ENCODE measurements at places on chromosomes 5 and 9.

DNA sequence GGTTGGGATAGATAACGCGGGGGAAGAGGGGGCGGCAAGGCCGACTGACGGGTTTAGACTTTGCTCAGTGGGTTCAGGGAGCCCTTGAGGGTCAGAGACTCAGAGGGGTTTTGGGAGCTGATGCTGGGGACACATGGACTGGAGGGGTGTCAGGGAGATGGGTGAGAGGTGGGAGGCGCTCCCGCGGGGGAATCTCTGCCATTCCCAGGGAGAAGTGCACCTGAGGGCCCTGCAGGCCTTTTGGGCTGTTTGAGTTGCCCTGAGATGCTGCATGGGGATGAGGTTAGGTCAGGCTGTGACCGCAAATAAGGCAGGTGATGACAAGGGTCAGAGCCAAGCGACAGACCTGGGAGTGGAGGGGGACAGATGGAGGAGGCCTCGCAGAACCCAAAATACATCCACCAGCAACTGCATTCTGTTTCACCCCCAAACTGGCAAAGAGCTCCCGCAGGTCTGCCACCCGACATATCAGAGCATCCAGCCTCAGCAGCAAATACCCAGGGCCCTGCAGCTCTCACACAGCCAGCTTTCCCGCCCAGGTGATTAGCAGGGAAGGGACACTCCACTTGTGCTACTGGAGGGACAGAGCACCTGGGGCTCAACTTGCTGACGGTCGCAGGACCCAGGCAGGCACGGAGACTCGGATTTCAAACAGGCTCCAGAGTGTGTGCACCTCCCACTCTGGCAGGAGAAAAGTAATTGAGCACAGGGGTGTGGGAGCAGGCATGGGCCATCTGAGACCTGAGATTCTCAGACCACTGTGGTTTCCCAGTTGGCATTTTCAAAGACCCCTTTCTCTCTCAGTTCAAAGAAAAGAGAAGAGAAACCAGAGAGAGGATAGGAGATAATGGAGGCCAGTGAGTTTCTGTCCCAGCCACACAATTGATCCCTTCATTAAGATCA, 26.4 kb downstream of the TMOD1 start:
- DNase-seq = no peak

GRCh38 chr5:163893281-163893680, 387.9 kb downstream of the MAT2B start:
- DNase-seq = no peak

- DNase-seq = peak; percentile 98
Measured at GRCh38 chr5:172802567-172803176, 31.4 kb upstream of the ERGIC1 start.

DNA sequence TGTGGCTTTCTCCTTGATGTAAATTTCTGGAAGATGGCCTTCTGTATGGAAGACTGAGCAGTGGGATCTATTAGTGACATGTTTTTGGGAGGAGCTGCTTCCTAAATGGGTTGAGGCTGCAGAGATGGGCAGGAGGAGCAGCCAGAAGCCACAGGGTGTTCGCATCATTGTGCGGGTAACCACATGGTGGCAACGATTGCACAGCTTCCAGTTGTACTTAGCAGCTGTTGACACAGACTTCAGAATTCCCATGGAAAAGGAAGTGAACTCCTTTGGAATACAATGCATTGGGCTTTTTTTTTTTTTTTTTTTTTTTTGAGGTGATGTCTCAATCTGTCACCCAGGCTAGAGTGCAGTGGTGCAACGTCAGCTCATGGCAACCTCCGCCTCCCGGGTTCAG, 297.3 kb downstream of the NR3C1 start:
- peak; percentile 29 for DNase-seq

DNA sequence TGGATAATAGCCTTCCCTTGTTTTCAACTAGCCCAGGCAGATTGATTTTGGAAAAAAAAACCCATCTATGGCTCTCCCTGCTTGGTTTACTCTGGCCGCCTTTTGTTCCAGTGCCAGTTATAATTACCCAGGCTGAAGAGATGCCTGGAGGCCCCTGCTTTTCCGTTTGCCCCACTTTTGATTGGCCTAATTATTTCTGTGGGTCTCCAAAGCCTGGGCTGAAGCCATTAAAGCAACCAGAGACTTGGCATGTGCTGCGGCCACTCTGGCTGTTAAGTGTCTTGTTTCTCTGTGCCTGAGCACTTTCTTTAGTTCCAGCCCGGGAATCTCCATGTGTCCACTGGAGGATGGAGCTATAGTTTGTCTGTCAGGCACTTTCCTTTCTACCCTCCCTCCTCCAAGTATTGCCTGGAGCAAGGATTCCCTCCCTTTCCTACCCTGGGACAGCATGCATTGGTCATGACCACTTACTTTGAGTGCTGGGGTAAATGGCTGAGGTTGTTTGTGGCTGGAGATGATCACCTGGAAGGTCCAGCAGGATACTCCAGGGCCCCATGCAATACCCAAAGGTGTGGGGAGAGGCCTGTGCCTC, 105.1 kb upstream of the CTSL start:
- DNase-seq = no peak

- peak; percentile 84 for DNase-seq
Measured at GRCh38 chr5:174532455-174533453, 191.6 kb upstream of the MSX2 start.

- DNase-seq = no peak
Measured at GRCh38 chr9:19788152-19788551, 685 bp downstream of the SLC24A2 start.

GRCh38 chr9:109253637-109254284, 67.1 kb downstream of the EPB41L4B start:
- no peak for DNase-seq

DNA sequence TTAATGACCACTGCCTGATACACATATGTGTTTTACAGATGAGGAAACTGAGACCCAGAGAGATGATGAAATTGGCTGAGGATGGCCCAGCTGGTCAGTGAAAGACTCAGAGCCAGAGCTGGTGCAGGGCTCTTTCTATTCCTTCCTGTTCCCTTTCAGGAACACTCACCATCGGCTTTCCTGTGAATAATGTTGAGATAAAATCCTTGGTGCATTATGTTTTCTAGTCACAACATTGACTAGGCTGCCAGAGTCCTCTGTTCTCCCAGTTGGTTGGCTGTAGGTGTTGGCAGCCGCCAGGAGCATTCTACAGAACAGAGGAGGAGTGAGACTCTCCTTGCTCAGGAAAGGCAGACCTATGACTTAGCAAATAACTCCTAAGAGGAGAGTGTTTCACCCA, 14.8 kb downstream of the TGFBI start:
- DNase-seq = no peak

GRCh38 chr5:175418251-175418650, 25.7 kb downstream of the DRD1 start:
- DNase-seq = no peak

DNA sequence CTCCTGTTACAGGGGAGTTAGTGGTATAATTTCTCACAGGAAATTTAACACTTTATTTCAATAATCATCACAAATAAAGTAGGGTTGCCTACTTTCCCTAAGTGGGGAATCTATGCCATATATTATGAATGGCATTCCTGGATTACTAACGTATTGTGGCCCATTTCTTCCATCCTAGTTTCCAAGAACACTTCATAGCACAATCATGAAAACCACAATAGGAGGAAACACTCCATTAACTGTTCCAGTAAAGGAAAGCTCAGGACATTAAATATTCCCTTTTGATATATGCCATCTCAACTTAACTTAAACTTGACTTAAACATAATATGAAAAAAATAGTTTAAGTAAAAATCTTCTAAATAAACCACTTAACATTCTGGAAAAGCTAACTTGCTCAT, 2.1 kb downstream of the CPLANE1 start:
- DNase-seq = no peak

GRCh38 chr5:164352695-164353094, 847.3 kb downstream of the MAT2B start:
- DNase-seq = no peak

DNA sequence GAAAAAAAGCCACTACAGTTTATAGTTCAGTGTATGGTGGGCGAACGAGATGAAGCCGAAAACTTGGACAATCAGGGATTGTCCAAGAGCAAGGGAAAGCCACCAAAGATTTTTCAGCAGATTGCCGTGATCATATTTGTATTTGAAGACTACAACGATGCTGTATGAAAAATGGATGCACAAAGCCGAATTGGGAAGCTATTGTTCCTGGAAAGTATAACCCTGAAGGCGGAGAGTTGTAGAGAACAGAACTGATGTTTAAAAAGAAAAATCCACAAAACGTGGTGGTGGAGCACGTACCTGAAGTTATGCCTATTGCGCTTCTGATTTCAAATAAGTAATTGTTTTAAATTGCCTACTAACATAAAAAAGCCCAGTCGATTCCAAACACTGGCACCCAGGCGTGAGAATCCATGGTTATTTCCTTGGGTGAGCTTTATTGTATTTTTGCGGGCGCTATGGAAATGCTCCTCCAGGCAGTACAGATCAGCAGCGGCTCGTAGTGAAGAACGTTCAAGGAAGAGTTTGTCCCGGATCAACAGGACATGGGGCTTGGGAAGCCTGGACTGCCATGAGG, 772 bp upstream of the TARS1 start:
- DNase-seq = no peak

DNA sequence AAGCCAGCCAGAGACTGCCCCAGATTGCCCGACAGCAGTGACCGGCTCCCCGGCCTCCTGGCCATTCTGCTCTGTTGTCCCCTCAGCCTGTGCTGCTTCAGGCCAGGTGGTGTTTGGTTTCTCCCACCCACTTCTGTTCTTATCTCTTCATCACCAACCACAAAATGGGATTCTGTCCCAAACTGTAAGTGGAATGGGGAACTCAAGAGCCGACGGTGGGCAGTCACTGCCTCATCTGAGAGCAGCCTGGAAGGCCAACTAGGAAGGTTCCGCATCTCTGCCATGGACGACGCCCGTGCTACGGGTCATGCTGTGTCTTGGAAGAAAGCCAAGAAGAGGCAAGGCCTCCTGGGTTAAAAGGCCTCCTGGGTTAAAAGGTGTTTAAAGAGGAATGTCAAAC, 219.0 kb upstream of the PIK3R1 start:
- peak; percentile 4 for DNase-seq

DNA sequence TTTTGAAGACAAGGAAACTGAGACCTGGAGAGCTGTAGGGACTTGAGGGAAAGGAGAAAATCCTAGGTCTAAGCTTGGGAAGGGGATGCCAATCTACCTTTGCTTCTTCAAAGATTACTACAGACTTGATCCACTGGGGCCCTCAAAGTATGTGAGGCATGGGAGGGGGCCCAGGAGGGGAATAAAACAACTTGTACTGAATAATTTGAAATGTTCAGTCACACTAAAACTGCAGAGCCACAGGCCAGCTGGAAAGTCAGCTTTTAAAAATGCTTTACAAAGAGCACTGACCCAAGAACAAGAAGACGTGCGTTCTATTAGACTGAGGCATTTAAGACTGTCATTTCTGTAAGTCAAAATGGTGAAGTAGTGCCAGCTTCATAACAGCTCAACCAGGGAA, 13.6 kb downstream of the IL33 start:
- no peak for DNase-seq

GRCh38 chr5:38648703-38649291, 92.4 kb upstream of the LIFR start:
- no peak for DNase-seq

GRCh38 chr9:137530331-137530730, 19.9 kb downstream of the PNPLA7 start:
- no peak for DNase-seq

DNA sequence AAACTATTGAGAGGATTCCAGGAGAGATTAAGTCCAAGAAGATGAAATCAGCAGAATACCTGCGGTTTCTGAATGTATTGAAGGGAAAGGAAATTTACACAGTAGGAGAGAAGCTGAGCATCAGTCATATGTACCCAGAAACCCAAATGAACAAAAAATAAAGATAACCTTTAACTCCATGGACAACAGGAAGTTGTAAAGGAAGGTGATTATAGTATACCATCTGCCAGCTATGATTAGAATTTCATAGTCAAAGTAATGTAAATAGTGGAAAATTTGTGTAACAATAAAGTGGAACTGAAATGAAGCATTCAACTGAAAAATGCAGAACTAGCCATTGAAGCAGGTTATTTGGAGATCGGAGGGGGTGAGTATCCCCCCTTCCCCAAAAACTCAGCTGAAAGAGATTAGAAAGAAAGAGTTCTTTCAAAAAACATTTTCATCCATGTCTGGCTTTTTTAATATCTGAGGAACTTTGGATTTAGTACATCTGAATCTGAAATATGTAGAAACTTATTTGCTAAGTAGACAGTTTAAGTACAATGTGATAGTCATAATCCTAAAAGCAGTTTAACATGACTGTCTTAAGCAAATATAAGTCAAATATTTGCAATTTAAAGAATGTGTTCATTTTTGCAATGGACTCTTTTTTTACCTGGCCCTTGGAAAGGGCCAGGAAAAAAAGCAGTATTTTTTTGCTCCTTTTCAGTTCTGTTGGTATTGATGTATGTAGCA, 58.4 kb downstream of the APC start:
- peak; percentile 36 for DNase-seq

DNA sequence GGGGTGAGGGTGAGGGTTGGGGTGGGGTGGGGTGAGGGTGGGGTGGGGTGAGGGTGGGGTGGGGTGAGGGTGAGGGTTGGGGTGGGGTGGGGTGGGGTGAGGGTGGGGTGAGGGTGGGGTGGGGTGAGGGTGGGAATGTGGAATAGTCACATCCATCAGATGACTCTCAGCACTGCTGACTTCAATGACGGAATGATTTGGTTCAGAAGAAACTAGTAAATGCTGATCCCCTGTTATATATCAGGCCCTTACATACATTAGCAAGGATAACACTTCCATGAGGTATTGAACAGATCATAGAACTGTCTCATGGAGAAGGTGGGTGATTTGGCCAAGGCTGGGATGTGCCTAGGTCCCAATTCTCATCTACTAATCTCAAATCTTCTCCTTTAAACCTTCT, 24.5 kb upstream of the C5orf47 start:
- no peak for DNase-seq

GRCh38 chr5:172691886-172692285, 50.8 kb downstream of the NEURL1B start:
- no peak for DNase-seq

DNA sequence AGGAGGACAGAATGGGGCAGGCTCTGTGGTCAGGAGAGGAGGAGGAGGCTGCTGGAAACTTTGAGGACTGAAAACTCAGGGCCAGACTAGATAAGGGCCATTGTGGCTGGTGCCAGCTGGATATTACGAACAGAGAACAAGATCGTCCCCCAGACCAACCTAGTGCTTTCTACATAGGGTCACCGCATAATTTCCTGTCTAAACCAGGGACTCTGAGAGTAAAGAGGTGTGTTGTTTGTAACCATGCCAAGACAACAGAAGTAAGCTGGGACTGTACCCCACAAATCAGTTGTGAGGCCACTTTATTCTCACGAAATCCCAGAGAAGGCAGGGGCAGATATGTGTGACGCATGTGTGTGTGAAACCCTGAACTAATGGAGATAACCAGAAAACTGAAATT, 20.3 kb upstream of the GFPT2 start:
- no peak for DNase-seq
